ENCODE measurements at places on chromosomes 7 and 10.

DNA sequence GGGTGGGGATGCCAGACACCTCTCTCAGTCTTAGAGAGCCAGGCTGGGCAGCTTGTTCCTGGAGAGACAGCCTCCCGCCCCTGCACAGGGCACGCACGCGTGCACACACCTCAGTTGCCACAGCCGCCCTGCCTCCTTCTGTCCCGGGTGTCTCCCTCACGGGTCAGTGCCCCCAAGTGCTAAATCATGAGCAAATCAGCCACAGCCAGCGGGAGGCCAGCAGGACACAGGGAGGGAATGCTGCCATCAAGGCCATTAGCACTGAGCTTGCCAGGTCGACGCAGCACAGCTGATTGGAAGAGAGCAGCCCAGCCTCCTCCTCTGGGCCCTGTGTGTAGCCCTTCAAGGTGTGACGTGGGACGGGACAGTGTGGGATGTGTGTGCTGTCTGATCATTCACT lies 130.4 kb downstream of the CDH23 start:
- DNase-seq: no peak

- DNase-seq: no peak
These were observed 578 bp downstream of the ZNF713 start for GRCh38 chr7:55887821-55888247.

GRCh38 chr7:151856098-151856497 lies 20.8 kb downstream of the PRKAG2 start:
- no peak for DNase-seq

DNA sequence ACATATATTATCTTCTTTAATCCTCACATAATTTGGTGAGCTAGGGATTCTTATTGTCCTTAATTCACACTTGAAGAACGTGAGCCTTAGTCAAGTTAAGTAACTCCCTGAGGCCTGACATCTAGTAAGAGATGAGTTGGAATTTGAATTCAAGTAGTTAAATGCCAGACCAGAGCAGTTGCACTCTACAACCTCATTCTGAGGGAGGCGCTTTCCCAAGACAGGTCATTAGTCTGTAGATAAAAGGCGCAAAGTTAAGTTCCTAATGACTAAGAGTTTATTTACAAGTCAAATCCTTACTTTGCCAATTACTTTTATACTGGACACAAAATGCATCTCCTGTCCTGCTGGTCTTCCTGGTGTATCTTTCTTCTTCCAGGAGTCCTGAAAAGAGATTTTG lies 3.6 kb upstream of the EXOC6 start:
- DNase-seq: no peak

GRCh38 chr10:118910702-118911101 lies 118.8 kb upstream of the NANOS1 start:
- no peak for DNase-seq

DNA sequence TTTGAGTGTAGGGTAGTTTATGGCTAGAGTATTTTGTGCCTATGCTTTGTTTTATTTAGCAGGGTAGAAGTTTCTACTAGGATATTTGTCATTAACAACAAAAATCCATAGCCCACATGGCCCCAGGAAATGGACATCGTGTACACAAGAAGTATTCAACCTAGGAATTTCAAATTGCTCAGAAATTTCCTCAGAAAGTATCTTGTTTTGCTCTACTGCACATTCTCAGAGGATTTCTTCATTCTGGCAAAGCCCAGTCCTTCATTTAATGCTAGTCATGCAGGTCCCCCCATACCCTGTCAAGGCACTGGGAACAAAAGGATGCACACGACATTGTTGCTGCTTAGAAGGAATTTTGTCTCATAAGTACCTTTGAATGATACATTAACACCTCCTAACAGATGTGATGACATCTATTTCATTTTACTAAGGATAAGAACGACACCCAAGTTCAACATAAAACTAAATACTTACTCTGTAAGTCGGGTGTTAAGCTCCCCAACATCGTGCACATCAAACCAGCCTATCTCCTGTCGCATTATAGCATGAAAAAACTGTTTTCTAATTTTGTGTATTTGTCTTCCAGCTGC lies 34.3 kb downstream of the ABCB1 start:
- no peak for DNase-seq

DNA sequence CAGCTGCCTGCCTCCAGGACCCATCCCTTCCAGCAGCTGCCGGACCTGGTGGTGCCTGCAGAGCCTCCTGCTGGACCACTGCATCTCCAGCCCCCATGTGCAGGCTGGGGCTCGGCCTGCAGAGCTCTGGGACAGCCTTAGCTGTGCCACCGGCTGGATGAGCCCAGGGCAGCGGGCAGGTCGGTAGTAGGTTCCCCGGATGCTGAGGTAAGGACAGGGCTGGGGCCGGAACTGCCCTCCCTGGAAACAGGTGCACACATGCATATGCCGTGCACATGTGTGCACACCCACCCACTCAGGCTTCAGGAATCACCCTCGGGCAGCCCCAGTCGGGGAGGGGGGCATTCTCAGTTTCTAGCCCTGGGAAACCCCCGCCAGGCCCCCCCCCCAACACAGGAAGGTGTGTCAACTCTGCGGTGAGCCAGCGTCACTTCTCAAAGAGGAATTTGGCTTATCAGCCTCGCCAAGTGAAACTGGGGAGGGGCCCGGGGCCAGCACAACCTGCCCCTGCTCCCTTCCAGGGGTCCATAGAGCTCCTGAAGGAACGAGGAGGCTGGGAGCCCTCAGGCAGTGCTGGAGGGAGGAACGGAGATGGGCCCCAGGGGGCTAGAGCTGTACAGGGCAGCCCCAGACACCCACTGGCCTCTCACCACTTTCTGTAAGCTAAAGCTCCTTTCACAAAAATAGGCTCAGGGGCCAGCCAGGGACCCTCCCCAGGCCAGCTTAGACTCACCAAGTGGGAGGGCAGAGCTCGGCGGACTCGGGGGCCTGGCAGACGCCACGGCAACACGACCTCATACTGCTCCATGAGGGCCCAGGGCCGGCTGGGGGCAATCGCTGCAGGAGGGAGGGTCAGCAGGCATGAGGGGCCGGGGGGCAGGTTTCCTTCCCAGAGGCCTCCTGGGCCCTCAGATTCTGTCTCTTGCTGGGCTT lies 1.7 kb downstream of the ADAM8 start:
- DNase-seq: peak; percentile 61

DNA sequence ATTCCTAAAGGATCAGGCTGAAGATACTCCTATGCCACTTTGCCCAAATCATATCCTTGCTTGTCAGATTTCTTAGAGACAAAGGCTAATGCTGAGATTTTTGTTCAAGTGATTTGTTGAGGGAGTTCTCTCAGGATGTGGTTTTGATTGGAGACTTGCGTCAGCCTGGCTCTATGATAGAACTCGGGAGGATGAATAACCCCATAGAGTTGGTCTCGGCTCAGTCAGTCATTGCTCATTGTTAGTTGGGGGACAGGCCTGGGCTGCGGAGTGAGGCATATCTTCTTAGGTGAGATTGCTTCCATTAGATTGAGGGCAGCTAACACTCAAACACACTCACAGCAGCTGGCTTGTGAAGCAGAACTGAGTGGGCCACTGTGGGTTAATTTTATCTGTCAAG lies 203.4 kb downstream of the KIF20B start:
- no peak for DNase-seq

- DNase-seq: no peak
These were observed 105.7 kb downstream of the CCNY start for GRCh38 chr10:35442028-35442427.

DNA sequence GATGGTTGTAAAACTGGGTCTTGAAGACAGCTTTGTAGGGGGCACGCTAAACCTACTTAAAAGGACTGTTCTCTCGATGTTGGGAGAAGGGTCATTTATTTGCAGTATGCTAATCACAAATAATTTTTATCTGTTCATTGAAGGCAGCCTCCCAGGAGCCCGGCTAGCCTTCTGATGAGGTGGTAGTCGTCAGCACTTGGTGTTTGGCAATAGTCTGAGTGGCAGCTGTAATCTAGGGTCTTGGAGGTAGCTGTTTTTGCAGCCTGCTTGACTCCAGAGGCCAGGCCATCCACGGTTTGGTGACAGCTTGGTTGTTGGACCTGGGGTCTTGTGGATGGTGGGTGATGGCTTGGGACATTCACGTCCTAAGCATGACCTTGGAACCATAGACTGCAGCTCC lies 2.2 kb downstream of the GTF2IRD1 start:
- DNase-seq: no peak

DNA sequence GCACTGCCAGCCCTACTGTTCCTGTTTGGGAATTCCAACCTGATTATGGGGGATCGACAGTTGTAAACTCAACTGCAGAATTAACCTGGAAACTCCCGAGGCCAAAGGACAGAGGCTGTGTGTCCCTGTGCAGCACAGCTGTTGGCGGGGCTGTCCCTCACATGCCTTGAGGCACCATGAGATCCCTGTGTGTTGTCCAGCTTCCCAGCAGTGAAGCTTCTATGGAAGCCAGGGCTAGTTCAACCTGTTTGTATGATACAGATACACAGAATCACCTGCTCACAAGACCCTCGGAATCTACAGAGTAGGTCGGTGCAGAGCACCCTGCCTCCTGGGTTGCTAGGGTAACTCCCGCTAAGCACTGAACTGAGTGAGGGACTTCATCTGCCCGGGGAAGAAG lies 61.0 kb upstream of the EFCAB10 start:
- no peak for DNase-seq

DNA sequence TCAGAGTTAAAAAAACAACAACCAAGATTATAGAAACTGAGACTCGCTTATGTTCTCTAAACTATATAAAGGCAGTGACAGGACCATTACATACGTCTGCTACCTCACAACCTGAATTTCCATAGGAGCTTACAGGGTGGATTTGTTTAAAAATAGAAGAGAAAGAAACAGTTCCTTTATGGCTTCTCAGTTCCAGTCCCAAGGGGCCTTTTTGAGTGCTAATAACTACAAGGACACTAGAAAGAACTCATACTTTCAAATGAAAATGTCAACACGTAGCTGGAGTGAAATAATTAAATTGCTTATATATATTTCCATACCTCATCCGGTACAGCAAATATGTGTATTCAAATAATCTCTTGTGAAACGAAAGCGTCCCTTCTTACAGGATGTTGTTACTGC lies 19.7 kb downstream of the TSPAN12 start:
- DNase-seq: no peak

DNA sequence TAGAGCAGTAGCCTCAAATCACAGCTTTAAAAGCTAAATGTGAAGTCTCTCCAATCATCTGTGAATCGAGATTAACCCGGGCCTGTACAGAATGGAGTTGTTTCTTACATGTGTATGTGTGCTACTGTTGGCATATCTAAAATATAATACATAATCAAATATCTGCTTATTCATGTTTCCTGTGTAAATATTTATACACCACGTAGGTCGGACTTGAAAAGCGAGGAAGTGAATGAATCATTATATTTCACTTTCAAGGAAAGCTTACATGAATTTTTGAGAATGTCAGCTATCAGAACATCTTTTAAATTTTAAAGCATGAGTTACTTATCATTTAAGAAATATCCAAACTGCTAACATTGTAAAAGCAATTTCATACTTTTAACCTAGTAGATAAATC lies 233.3 kb downstream of the SLC25A13 start:
- no peak for DNase-seq

- DNase-seq: no peak
These were observed 59.8 kb upstream of the ANTXRL start for GRCh38 chr10:46226900-46227558.

DNA sequence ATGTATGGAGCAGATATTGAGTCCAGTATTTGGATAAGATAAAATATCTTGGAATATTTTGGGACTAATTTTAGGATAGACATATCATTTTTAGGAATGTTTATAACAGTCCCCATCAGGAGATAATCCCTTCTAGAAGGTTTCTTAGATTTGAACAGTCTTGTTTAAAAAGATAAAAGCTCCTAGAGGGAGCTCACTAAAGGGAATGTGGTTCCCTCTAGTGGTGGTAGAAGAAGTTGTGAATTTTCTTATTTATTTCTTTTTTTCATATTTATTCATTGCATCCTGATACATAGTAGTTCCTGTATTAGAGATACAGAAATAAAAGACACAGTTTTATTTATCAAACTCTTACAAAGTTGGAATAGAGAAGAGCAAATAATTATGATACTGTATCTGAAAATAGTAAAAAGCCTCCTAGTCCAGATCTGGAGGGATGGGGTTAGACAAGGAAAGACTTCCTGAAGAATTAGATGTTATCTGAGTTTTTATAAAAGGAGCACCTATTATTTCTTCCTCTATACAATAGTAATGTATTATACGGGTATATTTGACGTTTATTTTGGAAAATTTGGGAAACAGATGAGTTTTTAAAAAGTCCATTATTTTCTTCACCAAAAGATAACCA lies 24.5 kb upstream of the KLF14 start:
- DNase-seq: no peak

DNA sequence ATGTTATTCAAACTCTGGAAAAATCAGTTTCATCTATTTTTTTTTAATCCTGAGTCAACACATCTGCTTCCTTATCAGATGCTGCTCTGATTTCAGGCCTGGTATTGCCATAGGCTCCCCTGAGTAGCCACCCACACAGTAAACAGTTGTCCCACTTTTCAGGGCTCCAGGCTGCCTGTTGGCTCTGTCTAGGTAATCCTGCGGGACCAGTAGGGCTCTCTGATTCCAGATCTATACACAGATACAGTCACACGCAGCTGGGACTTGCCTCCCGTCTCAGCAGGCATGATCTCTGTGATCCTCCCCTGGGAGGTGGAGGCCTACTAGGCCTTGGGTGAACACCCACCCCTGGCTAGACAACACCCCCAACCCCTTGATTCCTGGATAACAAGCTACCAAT lies 206.1 kb downstream of the CREB5 start:
- DNase-seq: no peak

DNA sequence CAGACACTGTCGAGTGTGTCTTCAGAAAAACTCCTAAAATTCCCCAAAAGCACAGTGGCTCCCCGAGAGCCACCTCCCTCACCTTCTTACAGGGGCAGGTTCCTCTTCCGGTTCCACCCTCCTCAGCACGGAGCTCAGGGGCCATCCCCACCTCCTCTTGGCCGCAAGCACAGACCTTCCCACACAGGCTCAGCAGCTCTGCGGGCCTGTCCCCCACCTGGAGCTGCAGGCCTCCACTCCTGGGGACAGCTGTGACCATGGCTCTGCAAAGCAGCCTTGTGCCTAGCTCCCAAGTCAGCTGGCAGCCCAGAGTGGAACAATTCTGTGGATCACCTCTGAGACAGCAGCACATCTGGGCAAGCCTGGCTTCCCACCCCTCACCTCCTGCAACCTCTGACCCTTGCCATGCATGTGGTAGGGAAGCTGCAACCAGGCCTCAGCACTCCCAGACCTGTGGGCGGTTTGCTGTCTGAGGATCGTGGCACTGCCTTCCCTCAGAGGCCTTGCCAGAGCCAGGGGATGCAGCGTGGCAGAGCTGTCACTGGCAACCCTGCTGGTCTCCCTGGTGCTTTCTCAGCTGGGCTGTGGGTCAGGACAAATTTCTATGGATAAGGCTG lies 79.7 kb downstream of the ALOX5 start:
- no peak for DNase-seq

DNA sequence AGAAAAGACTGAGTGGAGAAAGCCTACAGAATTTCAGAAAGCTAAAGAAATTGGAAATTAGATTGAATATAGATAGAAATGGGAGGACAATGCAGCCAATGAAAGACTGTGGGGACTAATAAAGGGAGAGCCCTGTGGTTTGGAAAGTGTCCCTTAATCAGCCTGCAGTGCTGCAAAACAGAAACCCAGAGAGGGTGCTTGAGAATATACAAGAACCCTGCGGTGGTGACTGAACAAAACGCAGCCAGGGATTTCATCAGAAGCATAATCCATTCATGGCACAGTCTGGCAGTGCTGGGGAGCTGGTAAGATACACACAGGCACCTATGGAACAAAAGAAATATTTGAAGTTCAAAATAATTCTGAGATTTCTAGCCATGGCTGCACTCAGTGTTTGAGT lies 19.1 kb downstream of the CEP41 start:
- no peak for DNase-seq

- DNase-seq: no peak
These were observed 157.3 kb upstream of the PPP2R2D start for GRCh38 chr10:131743190-131744151.

- no peak for DNase-seq
These were observed 74.2 kb upstream of the INSIG1 start for GRCh38 chr7:155223503-155223902.
